ENCODE measurements at places on chromosomes 7 and 10.

DNA sequence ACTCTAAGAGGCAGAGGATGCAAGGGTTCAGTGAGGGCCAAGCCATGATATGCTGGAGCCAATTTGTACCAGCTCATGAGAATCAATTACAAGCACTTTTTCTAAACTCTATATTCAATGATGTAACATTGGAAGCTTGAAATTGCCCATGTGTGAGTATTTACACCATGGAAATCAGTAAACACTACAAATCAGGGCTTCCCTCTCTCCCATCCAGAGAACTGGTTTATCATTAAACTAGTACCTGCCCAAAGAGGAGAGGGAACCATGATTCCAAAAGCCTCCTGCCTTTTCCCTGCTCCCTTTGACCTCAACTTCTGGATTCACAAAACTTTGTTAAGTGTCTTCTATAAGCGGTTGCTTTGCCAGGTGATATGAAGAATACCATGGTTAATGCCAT is 52.5 kb upstream of the BICC1 start:
- no peak for DNase-seq

- no peak for DNase-seq
Measured at GRCh38 chr7:44703921-44704320, 44.7 kb upstream of the ZMIZ2 start.

DNA sequence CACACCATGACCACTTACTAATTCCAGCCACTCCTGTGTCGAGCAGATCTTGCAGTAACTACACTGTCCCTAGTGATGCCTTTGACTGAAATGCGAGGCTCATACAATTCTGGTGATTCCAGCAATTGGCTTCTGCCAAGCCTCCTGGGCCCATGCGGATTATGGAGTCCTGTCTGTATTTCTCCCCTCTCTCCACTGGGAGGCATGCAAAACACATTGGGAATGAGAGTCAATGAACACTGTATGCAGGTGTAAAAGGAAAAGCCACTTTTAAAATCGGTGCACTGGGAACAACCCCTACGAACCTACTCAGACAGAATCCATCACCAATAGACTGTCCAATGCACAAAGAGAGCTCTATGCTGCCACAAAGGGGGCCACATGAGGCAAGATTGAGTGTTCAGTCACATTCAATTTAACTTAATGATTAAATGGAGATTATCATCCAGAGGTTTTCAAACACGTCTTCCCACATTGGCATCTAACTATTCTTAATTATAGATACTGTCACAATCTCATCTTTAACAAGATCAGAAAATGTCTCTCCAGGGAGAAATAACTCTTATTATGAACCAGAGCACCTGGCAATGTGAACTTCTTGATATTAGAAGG is 550.6 kb downstream of the GLRX3 start:
- no peak for DNase-seq

DNA sequence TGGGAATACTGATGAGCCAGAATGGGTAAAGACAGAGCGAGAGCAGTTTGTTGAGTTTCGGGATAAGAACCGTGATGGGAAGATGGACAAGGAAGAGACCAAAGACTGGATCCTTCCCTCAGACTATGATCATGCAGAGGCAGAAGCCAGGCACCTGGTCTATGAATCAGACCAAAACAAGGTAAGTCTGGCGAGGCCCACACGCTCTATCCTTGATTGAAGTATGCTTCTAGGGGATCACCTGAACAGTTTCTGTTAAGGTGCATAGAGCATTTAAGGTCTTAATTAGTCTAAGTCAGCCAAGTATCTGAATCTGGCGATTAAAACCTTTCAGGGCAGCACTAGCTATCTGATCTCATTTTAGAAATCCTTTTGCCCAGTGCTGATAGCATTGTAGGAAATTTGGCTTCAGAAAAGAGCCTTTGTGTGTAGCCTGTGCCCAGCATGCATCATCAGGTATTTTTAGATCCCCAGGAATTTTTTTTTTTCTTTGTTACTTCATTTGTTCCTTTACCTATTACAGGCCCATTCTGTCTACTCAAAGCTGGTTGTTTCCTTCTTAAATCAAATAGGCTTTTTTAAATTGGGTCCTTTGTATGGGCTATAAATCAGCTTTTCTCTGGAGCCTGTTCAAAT is 8.0 kb downstream of the OPN1SW start:
- no peak for DNase-seq

DNA sequence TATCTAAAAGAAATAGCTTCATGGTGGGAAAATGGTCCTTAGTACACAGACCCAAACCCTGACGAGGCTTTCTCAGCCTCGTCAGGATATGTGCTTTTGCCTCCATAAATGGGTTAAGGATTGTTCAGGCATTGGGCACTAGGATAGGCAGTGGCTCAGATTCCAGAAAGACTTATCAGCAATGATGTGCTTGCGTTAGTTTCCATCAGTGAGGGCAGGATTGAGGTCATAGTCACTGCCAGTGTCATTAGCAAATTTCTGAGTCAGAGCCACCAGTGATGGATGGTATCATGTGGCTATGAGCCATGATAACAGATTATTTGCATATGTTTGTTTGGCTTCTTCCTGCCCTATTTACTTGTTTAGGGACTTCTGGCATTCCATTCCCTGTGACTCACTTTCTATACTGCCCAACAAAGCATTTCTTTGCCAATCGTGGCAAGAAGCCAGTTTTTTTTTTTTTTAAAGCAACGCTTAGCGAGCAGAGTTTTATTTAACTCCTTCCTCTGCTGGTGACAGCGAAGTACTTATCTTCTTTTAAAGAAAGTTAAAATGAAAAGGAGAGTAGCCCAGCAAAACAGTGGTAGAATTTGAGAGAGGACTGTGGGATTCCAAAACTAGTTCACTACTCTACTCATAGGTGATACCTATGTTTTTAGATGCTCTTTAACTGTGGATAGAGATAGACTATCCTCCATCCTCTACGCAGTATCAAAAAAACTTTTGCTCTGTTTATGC is 44.4 kb downstream of the MYPN start:
- DNase-seq = no peak

DNA sequence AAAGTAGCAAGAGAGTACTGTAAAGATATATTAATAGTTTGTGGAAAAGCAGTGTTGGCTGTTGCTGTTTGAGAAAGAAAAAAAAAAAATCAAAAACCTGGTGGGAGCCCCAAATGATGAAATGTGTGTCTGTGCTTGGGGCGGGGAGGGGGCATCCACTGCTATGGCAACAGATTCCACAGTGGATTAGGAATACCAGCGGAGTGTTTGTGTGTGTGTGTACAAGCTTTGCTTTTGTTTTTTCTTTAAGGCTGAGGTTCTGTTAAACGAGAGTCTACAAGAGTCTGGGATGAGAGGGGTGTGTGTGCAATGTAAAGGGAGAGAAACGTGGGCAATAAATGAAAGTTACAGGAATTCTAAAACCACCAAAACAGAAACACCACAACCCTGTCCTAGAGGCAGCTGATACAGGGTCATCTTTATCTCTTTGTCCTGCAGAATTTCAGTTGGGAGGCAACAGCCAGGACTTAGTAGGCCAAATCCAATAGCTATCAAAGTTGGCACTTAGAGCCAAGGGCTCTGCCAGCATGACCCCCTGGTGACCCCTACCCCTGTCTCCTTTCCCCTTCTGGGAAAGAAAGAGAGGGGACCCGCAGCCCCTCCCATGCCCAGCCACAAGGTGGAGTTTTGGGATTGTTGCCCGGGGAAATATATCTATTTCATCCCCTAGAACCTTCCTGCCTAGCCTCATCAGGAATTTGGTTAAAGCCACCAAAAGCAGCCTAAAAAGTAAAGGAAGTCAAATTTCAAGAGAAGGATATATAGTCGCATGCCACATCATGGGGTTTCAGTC is 85.4 kb downstream of the OSBPL3 start:
- DNase-seq = no peak

- DNase-seq = no peak
Measured at GRCh38 chr10:235915-236314, 100.7 kb downstream of the ZMYND11 start.

DNA sequence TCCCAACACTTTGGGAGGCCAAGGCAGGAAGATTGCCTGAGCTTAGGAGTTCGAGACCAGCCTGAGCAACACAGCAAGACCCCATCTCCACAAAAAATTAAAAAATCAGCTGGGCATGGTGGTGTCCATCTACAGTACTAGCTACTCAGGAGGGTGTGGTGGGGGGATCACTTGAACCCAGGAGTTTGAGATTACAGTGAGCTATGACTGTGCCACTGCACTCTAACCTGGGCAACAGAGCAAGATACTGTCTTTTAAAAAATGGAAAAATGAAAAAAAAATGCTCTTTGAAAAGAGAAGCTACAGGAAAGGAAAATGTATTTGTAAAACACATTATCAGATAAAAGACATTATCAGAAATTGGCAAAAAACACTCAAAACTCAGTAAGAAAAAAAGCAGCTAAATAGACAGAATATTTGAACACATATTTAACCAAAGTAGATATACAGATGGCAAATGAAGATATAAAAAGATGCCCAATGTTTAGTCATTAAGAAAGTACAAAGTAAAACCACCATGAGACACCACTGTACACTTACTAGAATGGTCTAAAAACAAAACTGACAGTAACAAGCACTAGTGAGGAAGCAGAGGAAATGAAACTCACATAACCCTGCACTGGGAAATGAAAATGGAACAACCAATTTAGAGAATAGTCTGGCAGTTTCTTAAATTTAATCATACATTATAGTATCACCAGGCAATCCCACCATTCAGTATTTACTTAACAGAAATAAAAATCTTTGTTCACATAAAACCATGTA is 40.5 kb downstream of the NRBF2 start:
- no peak for DNase-seq

GRCh38 chr10:121914661-121915060 is 13.2 kb downstream of the ATE1 start:
- no peak for DNase-seq

- DNase-seq = no peak
Measured at GRCh38 chr7:101860316-101861217, 43.1 kb downstream of the CUX1 start.

DNA sequence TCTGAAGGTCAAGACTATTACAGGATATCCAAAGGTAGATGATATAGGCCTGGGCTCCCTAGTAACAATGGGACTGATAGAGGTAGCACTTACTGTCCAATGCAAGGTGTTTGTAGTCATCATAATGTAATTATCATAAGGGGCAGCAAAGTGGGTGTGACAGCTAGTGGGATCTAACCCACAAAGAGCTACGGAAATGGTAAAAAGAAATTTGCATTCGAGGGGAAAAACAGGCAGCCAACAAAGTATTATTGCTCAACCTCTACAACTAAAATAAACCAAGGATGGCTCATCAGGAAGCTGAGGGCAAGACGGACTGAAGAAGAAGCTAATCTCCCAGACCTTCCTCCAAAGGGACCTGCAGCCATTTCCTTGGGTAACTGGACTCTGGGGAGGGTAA is 211.0 kb downstream of the WDR11 start:
- DNase-seq = no peak

DNA sequence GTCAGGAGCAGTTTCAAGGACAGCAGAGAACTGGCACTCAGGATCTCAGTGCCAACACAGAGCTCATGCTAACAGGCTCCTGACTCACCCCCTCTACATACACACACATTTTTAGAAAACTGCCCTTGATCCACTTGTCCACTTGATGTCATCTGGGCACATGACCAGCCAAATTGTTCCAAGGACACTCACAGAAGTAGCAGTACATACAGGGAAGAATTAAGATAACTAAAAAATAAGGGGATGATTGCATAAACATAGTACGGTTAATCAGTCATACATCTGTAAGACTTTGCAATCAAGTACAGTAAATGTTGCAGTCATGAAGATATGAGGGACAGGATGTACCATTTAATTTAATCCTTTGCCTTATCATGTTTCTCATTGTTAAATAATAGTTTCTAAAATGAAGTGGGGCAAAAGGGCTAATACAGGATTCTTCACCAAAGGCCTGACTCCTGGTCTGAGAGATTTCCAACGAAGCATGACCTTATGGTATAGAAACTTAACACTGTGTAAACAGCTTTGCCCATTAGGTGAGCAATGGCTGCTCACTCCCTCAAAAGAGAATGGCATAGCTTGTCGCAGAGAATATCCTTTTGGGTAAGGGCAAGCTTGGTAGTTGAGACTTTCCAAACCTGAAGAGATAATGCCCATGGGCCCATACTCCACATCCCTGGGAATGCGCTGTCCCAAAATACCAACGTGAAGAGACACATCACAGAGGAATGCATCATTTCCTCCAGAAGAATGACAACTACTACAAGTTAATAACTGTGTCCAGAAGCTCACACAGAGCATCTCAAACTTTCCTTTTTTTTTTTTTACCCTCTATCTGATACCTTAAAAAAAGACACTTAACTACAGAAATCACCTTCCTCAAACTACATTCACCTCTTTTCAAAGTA is 94.1 kb downstream of the ARMH3 start:
- no peak for DNase-seq

- DNase-seq = no peak
Measured at GRCh38 chr7:16423761-16424160, 2.4 kb upstream of the CRPPA start.

- no peak for DNase-seq
Measured at GRCh38 chr10:10207538-10207937, 810.1 kb upstream of the CELF2 start.

DNA sequence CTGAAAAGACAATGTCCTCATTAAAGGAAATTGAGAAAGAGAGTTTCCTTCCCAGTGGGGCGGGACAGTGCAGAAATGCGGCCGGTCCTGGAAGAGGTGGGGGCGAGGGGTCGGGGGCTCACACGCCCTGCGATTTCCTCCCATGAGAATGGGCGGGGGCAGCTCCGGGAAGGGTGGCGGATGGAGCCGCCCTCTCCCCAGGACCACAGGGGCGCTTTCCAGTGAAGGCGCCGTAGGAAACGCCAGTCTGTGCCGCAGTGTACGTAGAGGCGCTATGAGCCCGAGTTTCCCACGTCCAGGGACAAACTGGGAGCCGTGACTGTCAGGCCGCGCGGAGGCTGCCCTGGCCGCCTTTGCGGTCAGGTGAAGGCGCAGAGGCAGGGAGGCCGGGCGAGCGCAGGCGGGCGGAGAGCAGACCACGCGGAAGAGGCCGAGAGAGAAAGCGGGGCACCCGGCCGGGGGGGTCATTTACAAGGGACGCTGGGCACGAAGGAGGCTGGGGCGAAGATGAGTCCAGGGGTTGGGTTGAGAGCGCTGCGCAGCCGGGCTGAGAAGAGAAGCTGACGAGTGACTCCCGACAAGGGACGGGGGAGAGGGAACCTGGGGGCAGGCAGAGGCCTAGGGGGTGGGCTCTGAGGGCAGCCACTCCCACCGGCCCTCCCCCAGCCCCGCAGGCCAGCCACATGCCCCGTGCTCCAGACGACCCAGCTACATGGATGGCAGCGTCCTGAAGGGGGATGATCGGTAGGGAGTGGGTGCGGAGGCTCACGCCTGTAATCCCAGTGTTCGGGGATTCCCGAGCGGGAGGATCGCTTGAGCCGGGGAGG is 45.0 kb downstream of the ALOX5 start:
- DNase-seq = no peak
